A549 treated with GW870086 at 1 μM for 4 hours (cell line): ENCODE measurements at places on chromosomes 6 and 20. TPM values are rescaled to one million over a fixed set of nuclear protein-coding genes. Genes with fewer than 3 reads are reported as not detected.

DYNLT2 gene
- 0.44 to 0.68 TPM (median 0.57 TPM) in 5 replicates for total RNA-seq

ULBP2 gene
- total RNA-seq, result 2.1 to 4.2 TPM (median 3.6 TPM) in 5 replicates

NRN1 gene
- total RNA-seq, result 0.49 to 0.90 TPM (median 0.66 TPM) in 5 replicates

HIVEP1 gene
- total RNA-seq, result 7.8 to 9.6 TPM (median 9.1 TPM) in 5 replicates

OR12D3 gene
- not detected in 5 replicates for total RNA-seq

RSPH9 gene
- total RNA-seq, result 0.08 to 0.29 TPM (median 0.24 TPM) in 5 replicates
